T-helper 1 cell treated with Interleukin-12 subunit alpha and Interleukin-12 subunit beta and Interleukin-4 antibody, amounts not matched to agents 30 ng/mL and 1 ng/mL, for 36 hours (primary cell): ENCODE measurements at places on chromosomes 2 and 18. TPM values are rescaled to one million over a fixed set of nuclear protein-coding genes. Genes with fewer than 3 reads are reported as not detected.

SNORC gene
- 1.2 TPM in 2 replicates for total RNA-seq

DOK6 gene
- not detected in 2 replicates for total RNA-seq

NOSTRIN gene
- not detected in 2 replicates for total RNA-seq

ADAM23 gene
- 0.10 TPM in 1 of 2 replicates, not detected in the other for total RNA-seq

UGT1A10 gene
- not detected in 2 replicates for total RNA-seq

KRTCAP3 gene
- total RNA-seq, result 4.8 and 5.5 TPM in 2 replicates

PRPF40A gene
- 133 and 140 TPM in 2 replicates for total RNA-seq

SLC9A4 gene
- total RNA-seq, result 0.15 and 0.20 TPM in 2 replicates

DLGAP1 gene
- total RNA-seq, result 0.44 and 0.86 TPM in 2 replicates

RFTN2 gene
- not detected in 2 replicates for total RNA-seq

MRPS9 gene
- total RNA-seq, result 20.2 and 20.6 TPM in 2 replicates

LINC00305 gene
- not detected in 2 replicates for total RNA-seq

SMYD1 gene
- not detected in 2 replicates for total RNA-seq

CHRNA1 gene
- total RNA-seq, result not detected in 2 replicates

POTEJ gene
- total RNA-seq, result not detected in 2 replicates

MAP4K3 gene
- total RNA-seq, result 7.2 and 11.8 TPM in 2 replicates

COX7A2L gene
- total RNA-seq, result 82.1 and 85.7 TPM in 2 replicates

SNED1 gene
- total RNA-seq, result 21.0 and 22.3 TPM in 2 replicates

GLI2 gene
- 2.5 TPM in 2 replicates for total RNA-seq

ABCG8 gene
- total RNA-seq, result not detected in 2 replicates
